Omental fat pad (tissue), 4 donors: ENCODE measurements at places on chromosomes 12 and 14.

DNA sequence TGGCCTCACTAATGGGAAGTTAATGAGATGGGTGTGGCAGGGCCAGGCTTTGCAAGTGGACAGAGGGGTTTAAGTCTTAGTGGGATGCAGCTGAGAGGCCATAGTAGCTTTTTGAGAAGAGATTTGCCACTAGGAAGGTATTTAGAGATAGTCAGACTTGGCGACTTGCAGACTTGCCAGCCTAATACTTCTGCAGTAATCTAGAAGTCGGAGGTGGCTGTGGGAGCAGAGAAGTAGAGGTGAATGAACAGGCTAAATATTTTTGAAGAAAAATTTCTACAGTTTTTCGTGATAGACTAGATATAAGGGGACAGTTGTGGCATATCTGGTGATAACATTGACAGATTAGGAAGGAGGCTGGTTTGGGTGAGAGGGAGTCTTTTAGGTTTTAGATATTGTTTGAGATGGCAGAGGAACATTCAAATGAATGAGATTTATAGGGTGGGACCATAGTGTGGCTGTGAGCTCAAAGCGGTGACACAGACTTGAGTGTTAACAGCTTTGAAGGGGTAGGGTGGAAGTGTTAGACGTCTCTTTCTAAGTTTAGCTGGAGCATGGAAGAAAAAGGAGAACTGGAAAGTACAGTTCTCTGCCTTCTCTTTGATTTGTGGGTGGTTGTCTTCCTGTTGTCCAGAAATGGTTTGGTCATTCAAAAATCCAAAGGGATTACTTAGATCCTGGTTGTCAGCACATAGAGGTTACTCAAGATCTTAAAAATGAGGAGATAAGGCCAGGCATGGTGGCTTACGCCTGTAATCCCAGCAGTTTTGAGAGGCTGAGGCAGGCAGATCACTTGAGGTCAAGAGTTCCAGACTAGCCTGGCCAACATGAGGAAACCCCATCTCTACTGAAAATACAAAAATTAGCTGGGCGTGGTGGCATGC, 44.9 kb downstream of the MAPKAPK5 start:
- DNase-seq: no peak

DNA sequence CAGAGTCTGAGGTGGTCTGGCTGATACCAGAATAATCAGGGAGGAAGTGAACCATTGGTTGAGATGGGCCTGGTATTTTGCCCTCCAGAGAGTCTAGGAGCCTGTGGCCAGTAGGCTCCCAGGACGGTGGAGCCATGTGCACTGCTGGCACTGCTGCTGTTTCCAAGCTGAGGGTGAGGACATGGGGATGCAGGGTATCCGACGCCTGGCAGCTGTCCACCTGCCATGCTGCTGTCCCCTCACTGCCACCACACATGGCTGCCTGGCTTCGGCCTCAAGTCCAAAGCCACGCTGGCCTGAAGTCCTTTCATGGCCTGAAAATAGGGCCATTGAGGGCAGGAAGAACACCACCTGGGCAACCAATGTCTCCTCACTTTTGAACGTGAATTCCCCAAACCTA, 8.6 kb downstream of the CACNA1C start:
- no peak for DNase-seq

DNA sequence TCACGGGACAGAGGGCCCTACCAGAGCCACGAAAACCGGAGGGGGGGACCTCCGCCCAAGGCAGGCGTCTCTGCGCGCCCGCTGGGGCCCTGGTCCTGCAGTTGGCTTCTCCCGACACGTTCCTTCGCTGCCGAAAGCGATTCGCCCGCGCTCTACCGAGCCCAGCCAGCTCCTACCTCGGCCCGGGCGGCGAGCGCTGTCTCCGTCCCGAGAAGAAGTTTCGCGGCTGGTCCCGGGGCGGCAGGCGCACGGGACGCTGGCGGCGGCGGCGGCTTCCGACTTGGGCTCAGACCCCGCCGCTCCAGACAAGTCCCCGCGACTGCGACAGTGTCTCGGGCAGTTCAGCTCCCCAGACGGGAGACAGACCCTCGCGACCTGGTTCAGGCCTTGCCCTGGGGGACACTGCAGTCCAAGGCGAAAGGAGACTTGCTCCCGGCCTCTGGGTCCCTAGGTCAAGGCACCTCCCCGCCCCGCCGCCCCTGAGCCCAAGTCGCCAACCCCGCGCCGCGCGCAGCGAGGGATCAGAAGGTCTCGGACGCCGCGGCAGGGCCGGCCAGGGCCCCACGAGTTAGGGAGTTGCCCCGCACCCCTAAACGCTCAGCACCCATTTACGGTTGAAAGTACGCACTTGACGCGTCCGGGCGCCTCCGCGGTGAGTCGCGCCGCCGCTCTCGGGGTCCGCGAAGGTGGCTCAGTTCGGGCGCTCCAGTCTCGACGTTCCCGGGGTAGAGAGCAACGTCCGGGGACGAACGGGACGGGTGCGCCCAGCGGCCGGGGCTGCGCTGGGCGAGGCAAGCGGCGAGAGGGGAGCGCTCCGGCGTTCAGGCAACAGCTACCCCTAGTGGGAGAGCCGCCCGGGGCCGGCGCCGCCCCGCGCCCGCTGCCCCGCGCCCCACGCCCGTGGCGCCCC, 1.4 kb upstream of the DIO3 start:
- DNase-seq: no peak

DNA sequence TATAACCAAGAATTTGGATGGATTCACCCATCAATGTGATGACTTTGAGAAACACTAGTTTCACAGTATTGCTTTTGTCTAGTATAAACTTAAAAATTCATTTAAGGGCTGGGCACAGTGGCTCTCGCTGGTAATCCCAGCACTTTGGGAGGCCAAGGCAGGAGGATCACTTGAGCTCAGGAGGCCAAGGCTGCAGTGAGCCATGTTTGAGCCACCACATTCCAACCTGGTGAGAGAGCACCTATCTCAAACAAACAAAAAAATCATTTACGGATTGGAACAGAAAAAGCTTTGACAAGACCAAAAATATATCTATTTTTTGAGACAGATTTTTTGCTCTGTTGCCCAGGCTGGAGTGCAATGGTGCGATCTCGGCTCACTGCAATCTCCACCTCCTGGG, 27.5 kb downstream of the GNS start:
- no peak for DNase-seq

- no peak for DNase-seq
These were observed 8.1 kb downstream of the SPATS2 start for GRCh38 chr12:49375406-49375805.

GRCh38 chr14:61607570-61608244, 87.6 kb upstream of the HIF1A start:
- DNase-seq: no peak

GRCh38 chr14:35576856-35577255, 42.9 kb downstream of the INSM2 start:
- no peak for DNase-seq

- no peak for DNase-seq
These were observed 11.5 kb downstream of the TCL1B start for GRCh38 chr14:95697764-95698163.

DNA sequence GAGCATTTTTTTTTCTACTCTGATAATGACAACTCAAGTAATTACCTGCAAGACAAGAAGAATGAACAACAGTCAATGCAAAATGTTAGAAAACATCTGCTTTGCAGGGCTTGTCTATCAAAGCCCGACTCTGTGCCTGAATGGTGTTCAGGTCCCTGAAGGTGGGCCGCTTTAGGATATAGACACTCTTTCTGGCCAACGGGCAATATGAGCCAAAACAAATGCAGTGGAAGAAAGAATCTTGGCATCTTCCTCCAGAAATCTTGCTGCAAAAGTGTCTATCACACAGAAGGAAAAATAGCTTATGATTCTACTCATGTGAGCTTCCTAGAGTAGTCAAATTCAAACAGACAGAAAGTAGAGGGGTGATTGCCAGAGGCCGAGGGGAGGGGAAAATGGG, 32.7 kb downstream of the FOS start:
- no peak for DNase-seq

GRCh38 chr12:53055471-53056266, 5.8 kb downstream of the TNS2 start:
- DNase-seq: no peak

DNA sequence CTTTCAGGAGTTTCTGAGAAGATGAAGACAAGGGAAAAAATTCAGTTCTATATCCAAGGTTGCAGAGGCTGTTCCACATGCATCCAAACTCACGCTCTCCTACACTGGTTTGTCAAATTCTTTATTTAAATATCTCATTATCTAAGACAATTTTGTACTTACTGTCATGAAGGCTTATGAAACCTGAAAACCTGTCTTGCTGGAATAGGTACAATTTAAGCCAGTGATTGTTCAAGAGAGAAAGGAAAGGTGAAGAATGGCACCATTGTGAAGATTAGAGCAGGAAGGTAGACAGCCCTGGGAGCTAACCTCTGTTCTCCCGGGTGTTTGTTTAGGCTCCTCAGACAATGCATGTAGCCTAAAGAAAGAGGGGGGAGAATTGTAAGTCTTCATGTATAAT, 315.1 kb upstream of the PRKD1 start:
- no peak for DNase-seq

- DNase-seq: no peak
These were observed 114.0 kb downstream of the RPAP3 start for GRCh38 chr12:47591795-47592194.

GRCh38 chr14:68781161-68782021, 11.5 kb downstream of the ZFP36L1 start:
- DNase-seq: no peak

DNA sequence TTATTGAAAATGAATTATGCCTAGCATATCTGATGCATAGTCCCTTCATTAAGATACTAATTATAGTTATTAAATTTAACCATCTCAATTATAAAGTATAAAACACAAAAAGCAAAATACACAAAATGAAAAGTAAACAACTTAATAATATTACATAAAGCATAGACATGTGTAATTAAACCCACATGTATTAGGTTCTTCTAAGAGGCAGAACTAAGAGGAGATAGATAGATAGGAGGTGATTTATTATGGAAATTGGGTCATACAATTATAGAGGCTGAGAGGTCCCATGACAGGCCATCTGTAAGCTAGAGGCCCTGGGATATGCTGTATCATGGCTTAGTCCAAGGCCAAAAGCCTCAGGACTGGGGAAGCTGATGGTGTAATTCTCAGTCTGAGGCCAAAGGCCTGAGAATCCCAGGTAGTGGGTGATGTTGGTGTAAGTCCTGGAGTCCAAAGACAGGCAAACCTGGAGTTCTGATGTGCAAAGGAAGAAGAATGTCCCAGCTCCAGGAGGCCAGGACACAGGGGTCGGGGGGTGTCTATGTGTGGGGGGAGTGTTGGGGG, 953.3 kb downstream of the TRHDE start:
- DNase-seq: no peak

DNA sequence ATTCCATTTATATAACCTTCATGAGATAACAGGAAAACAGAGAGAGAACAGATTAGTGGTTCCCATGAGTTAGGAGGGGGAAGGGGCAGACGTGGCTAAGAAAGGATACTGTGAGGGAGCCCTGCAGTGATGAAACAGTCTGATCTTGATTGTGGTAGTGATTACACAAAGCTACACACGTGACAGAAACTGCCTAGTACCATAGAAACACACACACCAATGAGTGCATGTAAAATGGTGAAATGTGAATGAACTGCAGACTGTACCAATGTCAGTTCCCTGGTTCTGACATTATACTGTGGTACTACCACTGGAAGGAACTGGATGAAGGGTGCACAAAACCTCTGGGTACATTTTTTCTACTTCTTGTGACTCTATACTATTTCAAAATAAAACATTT, 36.9 kb downstream of the NRDE2 start:
- DNase-seq: no peak

GRCh38 chr14:99549684-99550083, 54.3 kb downstream of the CCDC85C start:
- no peak for DNase-seq

DNA sequence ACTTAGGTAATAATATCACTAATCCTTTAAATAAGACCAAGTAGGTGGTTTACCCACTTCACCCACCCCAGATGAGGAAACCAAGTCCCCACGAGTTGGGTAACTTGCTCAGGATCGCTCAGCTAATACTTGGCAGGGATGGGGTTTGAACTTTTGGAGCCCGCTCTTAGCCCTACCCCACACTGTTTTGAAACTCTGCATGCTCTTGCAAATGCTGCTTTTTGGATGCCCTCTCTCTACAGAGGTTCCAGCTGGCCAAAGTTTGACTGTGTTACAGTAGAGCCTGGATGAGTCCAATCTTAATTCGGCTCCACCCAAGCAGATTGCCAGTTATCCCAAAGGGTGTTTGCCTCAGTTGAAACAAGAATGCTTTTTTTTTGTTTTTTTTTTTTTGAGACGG, 6.8 kb downstream of the PLEKHG3 start:
- DNase-seq: no peak

DNA sequence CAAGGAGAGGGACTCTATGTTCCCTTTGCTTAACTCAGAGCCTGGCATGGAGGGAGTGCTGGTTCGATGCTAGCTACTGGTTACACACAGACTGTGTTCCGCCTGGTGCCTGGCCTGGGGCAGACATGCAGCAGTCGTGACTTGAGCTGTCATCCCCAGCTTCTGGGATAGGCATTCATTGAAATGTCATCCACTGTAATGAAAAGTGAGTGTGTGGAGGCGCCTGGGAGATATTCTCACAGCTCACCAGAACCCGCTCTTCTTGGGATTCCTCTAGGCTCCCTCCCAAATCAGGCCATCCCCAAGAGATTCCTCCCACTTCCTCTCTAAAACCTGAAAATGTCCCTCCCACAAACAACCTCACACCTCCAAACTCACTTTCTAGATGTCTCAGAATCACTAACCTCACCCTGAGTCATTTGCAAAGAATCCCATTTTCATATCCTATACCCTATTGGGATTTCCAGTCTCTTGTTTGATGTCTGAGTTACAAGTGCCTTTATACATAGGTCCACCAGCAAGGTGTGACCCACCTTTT, 82.8 kb downstream of the CRACR2A start:
- no peak for DNase-seq

DNA sequence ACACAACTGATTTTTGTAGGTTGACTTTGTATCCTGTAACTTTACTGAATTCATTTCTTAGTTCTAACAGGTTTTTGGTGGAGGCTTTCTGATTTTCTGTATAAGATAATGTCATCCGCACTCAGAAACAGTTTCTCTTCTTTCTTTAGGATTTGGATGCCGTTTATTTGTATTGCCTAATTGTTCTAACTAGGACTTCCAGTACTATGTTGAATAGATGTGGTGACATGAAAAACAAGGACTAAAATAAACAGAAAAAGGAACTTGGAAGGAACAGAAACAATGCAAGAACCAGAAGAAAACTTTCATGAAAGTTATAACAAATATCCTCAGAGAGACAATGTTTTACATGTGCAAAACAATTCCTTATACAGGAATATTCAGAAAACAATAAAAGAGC, 100.3 kb downstream of the GTF2A1 start:
- DNase-seq: no peak
